ENCODE measurements at places on chromosomes 3 and 15. TPM values are rescaled to one million over a fixed set of nuclear protein-coding genes. Genes with fewer than 3 reads are reported as not detected.
A peak's percentile ranks its signal among the peaks of the same experiment; 100 is the strongest.

DNA sequence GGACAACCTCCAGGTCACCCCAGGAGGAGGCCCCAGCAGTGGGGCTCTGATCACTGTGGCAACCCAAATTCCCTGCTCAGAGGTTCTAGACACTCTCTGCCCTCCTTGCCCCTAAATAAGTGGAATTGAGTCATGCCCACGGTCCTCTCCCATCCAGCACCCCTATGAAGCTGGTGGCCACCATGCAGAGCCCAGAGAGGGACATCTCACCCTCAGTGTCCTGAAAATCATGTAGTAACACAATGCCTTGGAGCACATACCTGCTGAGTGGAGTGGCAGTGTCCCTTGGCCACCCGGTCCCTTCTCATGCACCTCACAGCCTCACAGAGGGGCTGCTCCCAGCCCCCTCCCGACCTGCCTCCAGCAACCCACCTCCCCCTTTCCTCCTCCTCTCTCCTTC lies 114.3 kb upstream of the MEF2A start:
- DNase-seq = no peak

DNA sequence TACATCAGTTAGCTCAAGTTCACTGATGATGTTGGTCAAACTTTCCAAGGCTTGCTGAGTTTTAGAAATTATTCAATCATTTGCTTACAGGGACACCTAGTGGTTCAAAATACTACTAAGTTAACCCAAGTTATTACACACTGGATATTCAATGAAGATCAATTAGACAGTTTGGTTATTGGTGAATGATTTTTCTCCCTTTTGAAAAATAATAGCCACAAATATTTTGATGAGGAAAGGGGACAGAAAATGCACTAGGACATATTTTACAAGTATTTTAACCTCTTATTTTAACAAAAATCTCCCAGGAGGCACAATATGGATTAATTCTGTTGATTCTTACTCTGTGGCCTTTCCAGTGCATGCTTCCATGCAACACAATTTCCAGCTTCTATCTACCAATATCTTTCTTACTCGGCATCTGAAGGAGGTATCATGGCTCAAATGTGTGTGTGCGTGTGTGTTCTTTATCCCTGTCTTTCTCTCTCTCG lies 20.1 kb upstream of the GOLGA6L2 start:
- peak; percentile 10 for DNase-seq

DNA sequence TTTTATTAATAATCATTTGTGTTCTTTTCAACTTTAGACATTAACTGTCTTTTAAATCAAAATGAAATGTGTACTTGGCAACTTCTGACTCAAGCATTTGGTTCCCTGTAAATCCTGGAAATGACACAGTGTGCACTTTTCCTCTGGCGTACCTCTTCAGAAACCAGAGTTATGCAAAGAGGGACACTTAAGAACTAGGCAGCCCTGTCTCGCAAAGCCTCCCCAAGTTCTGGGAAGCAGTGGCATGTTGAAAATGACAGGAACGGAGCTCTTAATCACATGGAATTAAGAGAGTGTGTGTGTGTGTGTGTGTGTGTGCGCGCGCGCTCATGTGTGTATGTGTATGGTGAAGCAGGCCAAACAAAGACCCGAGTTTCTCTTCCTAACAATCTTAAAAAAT lies 707.4 kb downstream of the MECOM start:
- no peak for DNase-seq

GRCh38 chr3:2921452-2921851 lies 188.7 kb downstream of the IL5RA start:
- DNase-seq = no peak

- DNase-seq = no peak
Observed at GRCh38 chr3:160641665-160642309, 35.2 kb upstream of the ARL14 start.

DNA sequence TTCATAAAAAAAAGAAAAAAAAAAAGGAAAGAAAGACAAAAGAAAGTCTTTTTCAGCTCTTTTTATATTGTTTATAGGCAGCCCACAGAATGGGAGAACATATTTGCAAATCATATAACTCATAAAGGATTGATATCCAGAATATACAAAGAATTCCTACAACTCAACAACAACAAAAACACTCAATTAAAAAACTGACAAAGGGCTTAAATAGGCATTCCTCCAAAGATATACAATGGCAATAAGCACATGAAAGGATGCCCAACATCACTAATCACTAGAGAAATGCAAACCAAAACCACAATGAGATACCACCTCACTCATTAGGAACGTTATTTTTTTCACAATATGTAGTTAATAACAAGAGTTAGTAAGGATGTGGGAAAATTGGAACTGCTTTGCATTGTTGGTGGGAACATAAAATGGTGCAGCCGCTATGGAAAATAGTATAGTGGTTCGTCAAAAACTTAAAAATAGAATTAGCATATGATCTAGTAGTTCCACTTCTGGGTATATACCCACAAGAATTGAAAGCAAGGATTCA lies 54.2 kb upstream of the CMTM8 start:
- no peak for DNase-seq

DNA sequence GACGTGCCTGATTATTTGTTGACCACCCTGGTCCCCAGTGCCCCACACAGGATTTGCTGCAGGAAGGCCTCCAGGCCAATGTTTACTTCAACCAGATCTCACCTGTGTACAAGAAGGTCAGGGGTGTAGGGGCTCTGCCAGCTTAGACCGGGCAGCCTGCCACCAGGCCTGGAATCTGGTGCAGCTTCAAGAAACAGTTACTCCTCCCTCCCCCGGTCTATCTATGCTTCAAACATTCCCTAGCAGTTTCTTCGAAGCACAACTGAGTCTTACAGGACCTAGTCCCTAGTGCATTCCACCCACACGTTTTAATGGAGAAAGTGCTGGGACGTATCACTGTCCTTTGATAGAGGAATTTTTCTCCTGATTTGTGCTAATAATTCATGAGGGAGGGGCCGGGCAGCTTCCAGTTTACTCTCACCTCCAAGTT lies 8.0 kb downstream of the SH3BP5 start:
- DNase-seq = no peak

GRCh38 chr15:78212546-78213424 lies 21.6 kb downstream of the ACSBG1 start:
- peak; percentile 94 for DNase-seq

GRCh38 chr3:81863756-81864155 lies 102.3 kb upstream of the GBE1 start:
- no peak for DNase-seq

DNA sequence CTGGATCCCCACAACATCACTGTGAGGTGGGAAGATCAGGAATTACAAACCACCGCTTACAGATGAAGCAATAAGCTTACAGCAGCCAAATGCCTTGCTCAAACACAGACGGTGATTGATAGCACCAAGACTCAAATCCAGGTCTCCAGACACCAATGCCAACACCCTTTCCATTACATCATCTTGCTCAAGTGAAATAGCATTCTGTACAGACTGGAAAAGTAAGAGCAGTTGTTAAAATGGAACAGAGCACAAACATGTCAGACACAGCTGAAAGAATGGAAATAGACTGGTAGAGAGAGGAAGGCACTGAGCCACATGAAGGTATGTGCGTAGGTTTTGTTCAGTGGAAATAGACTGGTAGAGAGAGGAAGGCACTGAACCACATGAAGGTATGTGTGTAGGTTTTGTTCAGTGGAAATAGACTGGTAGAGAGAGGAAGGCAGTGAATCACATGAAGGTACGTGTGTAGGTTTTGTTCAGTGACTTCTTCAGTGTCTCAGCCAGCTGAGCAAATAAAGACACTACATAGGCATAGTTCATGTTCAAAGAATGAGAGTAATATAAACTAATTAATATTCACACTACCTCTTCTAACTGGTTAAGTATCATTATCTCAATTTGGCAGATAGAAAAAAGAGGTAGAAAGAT lies 15.6 kb downstream of the CLDN1 start:
- DNase-seq = peak; percentile 33

DNA sequence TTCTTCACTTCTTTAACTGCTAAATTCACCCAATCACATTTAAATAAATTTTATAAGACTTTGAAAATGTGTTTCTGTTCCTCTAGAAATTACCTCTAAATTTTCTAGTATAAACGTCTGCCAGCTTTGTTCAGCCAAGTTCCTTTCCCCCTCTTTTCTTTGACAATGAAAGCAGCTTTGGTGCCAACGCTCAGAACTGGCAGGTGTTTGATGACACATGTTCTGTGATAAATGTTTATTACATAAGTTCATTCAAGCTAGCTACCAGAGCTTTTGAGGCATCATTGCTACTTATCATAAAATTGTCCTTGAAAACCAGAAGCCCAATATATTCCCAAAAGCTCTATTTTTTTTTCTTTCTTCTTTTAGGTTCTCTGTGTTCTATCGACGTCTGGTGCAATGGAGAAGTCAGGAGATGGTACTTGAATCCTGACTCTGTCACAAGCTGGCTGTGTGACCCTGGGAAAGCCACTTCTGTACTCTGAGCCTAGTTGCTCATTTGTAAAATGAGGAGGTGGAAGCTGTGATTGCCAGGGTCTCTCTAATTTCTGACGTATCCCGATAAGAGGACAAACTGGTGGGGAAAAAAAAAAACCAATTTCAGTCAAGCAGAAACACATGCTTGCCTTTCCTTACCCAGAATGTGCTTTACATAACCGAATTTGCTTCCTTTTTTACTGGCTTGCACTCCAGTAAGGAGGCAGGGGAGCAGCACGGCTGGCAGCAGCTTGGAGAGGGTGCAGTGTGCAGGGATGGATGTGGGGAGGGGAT lies 187.1 kb upstream of the LPP start:
- peak; percentile 38 for DNase-seq

DNA sequence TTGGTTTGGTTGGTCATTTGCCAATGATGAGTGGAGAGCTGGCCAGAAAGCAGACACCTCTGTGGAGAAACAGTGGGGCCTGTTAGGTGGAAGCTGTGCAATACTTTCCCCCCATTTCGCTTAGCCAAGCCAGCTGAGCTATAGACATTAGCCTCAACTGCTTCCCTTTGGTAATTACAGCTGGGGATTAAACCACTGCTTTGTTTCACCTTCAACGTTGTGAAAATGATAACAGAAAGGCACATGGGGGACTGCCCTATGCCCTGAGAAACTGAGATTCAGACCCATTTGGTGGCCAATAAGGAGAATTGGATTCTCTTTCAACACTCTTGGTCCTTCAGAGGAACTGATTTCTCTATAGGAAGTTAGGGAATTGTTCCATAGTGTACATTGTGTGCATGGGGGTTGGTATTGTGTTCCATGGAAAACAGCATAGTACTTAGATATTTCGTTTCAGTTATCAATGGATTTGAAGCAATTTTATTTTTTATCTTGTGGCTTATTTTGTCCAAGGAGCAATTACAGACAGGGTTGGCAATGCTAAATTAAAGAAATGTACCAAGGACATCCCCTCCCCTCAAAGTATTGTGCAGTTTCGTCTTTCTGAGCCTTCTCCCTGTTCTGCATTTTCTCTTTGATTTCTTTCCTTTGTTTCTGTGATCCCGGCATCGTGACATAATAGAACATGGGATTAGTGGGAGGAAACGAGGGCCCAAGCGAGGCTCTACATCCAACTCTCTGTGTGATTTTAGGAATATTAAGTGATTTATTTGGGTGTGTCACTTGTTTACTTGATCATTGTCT lies 194.3 kb downstream of the FNDC3B start:
- DNase-seq = no peak

DNA sequence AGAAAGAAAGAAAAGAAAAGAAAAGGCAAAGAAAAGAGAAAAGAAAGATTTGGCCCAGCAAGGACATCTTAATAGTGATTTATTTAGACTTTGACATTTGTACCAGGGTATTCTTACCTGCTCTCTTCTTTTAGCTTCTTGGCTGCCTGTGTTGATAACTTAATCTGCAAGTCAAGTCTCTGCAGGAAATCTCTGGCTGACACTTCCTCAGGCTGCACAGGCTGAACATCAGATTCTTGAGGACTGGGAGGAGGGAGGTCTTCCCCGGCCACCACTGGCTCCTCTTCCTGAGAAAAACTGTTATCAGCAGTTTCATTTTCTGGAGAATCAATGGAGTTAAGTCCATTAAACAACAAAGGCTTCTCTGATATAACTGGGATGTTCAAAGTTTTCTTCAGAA lies 12.8 kb downstream of the LYSMD2 start:
- DNase-seq = peak; percentile 31

GRCh38 chr3:83934192-83935021 lies 1024.4 kb upstream of the CADM2 start:
- no peak for DNase-seq

- no peak for DNase-seq
Observed at GRCh38 chr15:34759347-34759746, 4.5 kb upstream of the GJD2 start.

DNA sequence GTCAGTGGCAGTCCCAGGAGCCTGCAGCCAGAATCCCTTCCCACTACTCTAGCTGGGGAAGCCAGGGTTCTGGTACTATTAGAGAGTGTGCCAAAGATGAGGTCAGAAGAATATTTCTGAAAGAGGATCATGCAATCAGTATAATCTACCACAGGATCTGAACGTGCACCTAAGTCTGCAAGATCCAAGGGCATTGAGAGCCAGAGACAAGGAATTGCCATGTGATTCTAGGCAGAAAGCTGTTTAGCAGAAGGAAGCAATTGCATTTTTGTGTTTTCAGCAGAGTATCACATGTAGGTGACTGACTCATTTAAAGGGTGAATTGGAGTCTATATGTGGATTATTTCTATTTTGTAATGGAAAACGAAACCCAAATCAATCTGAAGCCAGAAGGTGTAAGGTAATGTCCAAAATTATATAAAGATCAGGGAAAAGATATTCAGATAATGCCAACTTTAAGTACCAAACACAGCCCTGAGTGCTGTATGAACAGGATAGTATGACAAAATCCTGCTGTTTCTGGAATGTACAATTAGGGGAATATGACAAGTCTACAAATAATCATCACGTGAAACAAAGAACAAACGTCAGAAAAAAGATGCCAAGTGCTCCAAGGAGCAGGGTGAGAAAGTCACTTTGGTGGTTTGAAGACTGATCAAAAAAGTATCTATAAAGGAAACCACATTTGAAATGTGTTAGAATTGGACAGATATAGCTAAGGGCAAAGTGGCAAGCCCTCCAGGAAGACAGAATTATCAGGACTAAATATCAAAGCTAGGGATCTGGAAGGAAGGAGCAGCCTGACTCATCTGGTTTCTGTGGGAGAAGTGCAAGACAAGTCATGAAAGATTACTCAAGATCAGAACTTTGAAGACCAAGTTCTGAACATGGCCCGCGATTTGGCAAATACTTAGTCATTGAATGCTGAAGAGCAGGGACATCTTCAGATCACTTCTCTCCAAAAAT lies 1036.6 kb downstream of the NTRK3 start:
- no peak for DNase-seq

GOLGA8T gene
- 0.87 TPM for polyA plus RNA-seq

KCNH8 gene
- not detected for polyA plus RNA-seq

TMEM212 gene
- not detected for polyA plus RNA-seq

TPRG1 gene
- polyA plus RNA-seq = 1.9 TPM

C2CD4A gene
- polyA plus RNA-seq = 1.0 TPM

SMAD6 gene
- polyA plus RNA-seq = 0.89 TPM

REC114 gene
- polyA plus RNA-seq = not detected

SLC27A2 gene
- 15.7 TPM for polyA plus RNA-seq

HCLS1 gene
- 30.4 TPM for polyA plus RNA-seq

MEIS2 gene
- 11.8 TPM for polyA plus RNA-seq

WWTR1 gene
- polyA plus RNA-seq = 27.3 TPM

P3H2 gene
- 0.22 TPM for polyA plus RNA-seq
